Fibroblast of the aortic adventitia (primary cell): ENCODE measurements at places on chromosomes 7 and 10. TPM values are rescaled to one million over a fixed set of nuclear protein-coding genes. Genes with fewer than 3 reads are reported as not detected.

TSPAN33 gene
- total RNA-seq, result not detected in 2 replicates

GARS1 gene
- 298 and 452 TPM in 2 replicates for total RNA-seq

ASIC3 gene
- 0.18 TPM in 1 of 2 replicates, not detected in the other for total RNA-seq

HOXA9 gene
- total RNA-seq, result not detected in 2 replicates

LARP4B gene
- 25.2 and 38.7 TPM in 2 replicates for total RNA-seq

C10orf95 gene
- not detected in 2 replicates for total RNA-seq

SCRN1 gene
- 39.7 and 93.1 TPM in 2 replicates for total RNA-seq

DBNL gene
- 73.0 and 110 TPM in 2 replicates for total RNA-seq

DNA sequence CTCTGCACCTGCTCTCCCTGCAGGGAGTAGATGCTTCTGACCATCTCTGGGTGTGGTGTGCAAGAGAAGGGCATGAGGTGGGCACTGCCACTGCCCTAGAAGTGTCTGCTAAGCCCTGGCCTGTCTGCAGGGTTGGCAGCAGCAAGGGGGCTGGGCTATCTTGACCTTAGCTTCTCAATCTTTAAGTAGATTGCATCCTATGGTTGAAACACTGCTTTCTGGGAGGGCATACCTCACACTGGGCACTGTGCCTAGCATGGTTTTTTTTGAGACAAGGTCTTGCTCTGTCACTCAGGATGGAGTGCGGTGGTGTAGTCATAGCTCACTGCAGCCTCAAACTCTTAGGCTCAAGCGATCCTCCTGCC, 54.9 kb downstream of the CLIP2 start:
- peak; percentile 39 for DNase-seq

DNA sequence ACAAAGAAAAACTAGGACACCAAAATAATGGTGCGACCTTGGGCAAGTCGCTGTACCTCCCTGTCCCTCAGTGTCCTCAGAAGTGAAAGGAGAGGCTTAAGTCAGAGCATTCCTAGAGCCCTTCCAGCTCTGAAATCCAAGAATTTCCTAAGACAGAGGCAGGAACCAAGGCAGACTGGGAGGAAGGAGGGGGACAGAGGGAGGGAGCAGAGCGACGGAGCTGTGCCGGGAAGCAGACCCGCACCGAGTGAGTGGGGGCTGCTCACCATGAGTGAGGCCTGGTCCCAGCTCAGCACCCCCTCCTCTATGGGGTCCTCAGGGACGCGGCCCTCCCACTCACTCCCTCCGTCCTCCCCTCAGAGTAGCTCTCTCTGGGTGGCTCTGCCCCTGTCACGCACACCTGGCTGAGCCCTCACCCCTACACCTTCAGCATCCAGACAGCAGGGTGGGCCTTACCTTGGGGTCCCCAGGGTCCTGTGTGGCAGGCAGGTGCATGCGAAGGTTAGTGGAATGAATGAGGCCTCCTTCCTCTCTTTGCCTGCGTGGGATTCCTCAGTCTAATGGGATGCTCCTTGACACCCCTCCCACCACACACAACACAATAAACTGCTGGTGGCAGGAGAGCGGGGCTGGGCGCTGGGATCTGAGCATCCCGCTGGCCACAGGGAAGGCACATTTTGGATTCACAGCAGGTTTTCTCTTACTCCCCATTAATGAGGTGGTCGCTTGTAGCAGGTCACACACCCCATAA, 4.6 kb upstream of the SMARCD3 start:
- no peak for DNase-seq

DNA sequence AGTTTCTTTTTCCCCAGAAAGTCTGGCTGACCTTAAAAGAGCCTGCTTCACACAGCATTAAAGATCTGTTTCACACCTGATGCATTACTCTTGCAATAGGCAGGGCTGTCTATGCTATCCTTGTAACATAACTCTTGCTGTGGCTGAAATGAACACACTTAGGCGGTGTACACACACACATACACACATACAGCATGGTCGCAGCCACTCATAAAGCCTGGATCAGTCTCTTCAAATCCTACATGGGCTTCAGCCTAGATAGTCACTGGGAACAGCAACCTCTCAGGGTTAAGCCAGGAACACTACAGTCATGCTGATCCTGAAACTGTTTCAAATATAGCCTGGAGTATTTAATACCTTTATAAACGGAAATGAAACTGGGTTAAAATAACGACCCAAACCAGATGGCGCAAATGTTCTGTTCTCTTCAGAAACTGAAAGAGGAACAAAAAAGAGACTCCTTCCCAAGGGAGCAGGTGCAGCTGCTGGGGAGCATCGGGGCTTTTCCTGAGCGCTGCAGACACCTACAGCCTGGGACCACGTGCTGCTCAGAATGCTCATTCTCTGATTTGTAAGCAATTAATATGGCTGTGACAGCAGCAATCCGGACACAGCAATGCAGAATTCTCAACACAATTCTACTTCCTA, 61.0 kb upstream of the SFMBT2 start:
- DNase-seq, result no peak

DNA sequence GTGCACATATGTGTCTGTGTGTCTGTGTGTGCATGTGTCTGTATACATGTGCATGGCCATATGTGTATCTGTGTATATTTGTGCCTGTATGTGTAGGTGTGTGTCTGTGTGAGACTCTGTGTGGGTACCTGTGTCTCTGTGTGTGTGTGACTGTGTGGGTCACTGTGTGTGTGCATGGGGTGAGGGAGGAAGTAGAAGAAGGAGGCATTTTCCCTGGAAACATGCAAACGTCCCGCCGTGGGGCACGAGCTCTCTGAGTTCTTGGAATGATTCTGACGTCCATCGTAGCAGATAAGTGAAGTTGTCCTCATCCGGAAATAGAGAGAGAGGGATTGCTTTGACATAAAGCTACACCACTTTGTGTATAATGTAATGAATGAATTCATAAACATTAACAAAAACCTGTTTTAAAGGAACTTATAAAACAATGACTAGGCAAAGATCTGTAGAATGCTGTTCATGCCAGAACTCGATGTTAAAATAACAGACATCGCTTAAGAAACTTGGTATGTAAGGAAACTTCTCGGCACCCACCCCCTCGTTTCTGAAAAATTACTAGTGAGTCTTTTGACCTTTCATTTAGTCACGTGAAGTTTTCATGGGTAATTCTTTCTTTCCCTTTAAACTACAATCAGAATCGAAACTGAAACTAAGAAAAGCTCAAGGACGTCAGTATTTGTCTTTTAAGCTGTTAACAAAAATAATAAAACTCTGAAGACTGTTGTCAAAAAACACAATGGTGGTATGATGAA, 43.6 kb upstream of the KLF6 start:
- peak; percentile 78 for DNase-seq

GRCh38 chr10:126846959-126847358, 58.3 kb upstream of the DOCK1 start:
- no peak for DNase-seq

- peak; percentile 64 for DNase-seq
These were observed 51.5 kb downstream of the CCNY start for GRCh38 chr10:35387768-35388167.

DNA sequence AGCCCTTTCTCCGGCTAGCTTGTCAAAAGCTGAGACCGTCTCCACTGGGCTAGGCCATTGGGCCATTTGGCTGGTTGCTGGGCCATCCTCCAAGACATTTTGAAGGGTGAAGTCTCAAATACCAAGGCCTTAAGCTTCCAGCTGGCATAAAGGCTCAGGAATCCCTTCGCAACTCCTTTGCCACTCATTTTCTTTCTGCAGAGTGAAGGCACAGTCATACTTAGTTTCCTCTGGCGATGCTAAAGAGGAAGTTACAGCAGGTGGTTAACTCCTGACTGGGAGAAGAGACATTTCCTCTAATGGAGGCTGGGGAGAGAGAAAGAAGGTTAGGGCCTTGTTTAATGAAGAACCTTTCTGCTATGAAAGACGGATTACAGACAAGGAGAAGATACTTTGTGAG, 4.8 kb upstream of the REPIN1 start:
- DNase-seq, result no peak

DNA sequence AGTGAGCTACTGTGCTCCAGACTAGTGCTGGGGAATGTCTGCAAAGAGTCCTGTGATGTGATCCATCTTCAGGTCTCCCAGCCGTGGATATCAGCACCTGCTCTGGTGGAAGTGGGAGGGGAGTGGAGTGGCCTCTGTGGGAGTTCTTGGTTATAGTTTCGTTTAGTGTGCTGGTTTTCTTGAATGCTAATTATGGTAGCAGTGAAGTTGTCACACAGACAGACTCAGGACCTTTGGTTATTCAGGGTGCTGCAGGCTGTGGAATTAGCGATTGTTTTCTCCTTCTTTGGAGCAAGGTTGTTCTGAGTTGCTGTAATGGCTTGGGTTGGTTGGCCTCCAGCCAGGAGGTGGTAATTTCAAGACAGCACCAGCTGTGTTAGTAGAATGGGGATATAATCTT, 132.7 kb upstream of the HGF start:
- DNase-seq, result no peak

DNA sequence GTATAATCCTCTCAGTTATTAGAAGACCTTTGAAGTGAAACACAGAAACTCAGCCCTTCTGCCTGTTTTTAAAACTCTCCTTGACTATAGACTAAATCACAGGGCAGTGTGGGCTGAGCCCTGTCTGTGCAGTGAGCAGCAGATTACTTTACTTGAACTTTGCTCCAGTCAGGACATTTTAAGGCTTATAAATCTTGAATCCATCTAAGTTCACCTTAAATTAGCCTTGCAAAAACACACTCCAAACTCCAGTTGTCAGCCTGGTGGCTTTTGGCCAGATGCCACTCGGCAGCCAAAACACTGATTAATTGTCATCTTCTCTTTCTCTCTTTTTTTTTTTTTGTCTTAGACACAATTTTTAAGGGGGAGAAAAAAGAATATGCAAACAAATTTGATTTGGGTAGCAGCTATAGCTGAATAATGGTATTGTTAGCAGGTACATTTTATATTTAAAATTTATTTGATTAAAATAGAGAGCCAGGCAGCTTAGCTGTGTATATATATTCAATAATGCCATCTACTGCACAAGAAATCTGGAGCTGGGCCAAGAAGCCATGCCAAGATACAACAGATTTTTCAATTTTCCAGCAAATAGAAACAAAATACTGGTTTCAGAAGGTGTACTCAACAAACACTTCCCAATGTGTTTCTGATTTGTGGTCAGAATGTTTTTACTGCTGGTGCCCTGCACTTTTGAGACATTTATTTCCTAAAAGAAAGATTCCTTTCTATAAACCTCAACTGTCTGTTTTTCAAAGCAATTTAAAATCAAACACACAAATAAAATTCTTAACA, 247.7 kb downstream of the TFEC start:
- peak; percentile 40 for DNase-seq

- DNase-seq, result no peak
These were observed 56.5 kb downstream of the ENO4 start for GRCh38 chr10:116905845-116906210.

GRCh38 chr7:147432079-147432478, 1158.5 kb upstream of the C7orf33 start:
- peak; percentile 54 for DNase-seq

GRCh38 chr10:81116201-81116600, 578.5 kb downstream of the SH2D4B start:
- no peak for DNase-seq

GRCh38 chr7:93862651-93863050, 27.9 kb downstream of the TFPI2 start:
- DNase-seq, result no peak

GRCh38 chr7:130865408-130866236, 131.6 kb upstream of the KLF14 start:
- DNase-seq, result peak; percentile 62

DNA sequence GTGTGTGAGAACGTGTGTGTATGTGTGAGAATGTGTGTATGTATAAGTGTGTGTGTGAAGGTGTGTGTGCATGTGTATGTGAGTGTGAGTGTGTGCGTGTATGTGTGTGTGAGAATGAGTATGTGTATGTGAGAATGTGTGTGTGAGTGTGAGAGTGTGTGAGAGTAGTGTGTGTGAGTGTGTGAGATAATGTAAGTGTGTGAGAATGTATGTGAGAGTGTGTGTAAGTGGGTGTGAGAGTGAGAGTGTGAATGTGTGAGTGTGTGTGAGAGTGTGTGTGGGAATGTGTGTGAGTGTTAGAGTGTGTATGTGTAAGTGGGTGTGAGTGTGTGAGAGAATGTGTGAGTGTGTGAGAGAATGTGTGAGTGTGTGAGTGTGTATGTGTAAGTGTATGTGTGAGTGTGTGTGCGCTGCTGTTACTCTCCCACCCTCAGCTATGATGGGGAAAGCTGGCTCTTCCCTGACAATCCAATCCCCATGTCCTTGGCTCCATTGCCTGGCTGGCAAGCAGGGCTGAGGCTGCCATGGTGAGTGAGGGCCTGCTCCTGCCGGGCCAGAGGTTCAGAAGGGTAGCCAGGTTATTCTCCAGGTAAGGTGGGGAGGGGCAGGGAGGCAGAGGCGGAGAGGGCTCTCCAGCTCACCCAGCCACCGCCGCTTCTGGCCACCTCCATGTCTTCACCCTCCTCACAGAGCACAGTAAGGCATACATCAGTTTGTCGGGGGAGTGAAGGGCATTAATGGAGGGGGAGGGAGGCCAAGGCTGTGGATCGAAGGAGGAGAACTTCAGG, 72.6 kb upstream of the PCBD1 start:
- DNase-seq, result no peak

DNA sequence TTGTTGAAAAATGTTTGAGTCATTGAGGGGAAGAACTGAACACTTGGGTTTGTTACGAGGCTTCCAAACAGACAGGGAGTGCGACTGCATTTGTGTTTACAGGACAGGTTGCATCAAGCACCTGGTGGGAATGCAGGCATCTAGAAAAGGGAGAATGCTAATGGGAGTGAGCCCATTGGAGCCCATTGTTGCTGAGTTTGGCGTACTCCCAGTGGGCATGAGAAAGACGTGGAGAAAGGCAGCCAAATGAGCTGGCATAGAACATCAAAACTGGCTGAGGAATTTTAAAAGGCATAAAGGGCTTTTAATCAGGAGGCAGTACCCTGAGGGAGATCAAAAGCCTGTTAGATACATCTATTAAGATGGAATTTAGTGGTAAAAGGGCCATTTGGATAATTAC, 171.6 kb upstream of the NPSR1 start:
- no peak for DNase-seq

DNA sequence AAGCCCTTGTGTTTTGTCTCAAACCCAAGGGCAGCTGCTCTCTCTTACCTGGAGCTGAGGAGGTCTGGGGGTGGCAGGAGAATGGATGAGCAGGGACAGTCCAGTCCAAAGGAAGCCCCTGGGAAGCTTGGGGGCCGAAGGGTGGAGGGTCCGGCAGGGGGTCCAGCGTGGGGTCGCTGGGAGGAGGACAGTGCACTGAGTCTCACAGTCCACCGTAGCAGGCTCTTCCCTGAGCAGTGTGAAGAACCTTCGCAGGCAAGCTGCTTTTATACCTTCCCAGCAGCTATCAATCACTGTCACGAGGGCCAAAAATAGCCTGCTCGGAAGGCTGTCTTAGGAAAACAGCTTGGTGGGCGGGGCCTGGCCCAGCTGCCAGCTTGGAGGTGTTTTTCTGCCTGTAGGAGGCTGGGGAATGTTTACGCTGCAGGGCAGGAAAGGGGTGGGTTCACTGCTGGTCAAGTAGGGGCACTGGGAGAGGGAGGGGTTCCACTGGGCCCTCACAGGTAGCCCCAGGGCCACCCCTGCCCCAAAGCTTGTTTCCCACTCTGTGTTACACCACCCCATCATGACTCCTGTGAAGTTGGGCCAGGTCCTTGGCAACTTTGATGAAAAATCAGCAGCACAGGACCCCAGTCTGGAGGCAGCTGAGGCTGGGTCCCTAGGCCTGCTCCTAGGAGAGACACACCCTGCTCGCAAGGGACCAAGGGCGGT, at the start of gene DEPP1:
TSS of gene DEPP1 (minus strand) at position 240 of the 711 bp plus-strand sequence. CDS start 779 bp downstream, outside the sequence.
- DNase-seq, result peak; percentile 97

- DNase-seq, result no peak
These were observed 75.0 kb upstream of the TES start for GRCh38 chr7:116135306-116135705.
